ENCODE measurements at places on chromosomes 16 and 17.

GRCh38 chr17:43556292-43556691 is 10.2 kb upstream of the ETV4 start:
- DNase-seq: no peak

GRCh38 chr16:46783800-46784199 is 35.7 kb upstream of the MYLK3 start:
- DNase-seq: no peak

GRCh38 chr17:2337544-2338314 is 428 bp downstream of the SGSM2 start:
- DNase-seq: peak; percentile 65

DNA sequence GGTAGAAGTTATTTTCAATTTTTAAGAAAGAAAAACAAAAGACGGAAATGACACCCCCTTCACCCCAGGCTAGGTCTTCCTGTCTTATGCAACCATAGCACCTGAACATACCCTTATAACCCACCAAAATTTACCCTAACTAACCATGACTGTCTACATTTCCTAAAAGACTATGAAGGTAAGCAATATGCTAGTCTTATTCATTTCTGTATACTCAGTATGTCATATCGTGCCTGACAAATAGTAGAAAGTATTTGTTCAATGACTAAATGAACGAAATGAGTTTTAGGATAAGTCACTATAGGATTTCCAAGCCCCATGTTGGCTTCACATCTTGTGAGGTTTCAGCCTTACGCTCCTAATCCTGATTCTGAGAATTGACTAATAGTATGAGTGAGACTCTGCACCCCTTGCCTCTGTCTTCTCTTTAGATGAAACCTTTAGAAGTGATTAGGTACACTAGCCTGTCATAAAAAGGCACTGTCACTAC is 6.5 kb downstream of the ADAT1 start:
- DNase-seq: no peak

- no peak for DNase-seq
These were observed 154.6 kb downstream of the SEC14L1 start for GRCh38 chr17:77295241-77295853.

DNA sequence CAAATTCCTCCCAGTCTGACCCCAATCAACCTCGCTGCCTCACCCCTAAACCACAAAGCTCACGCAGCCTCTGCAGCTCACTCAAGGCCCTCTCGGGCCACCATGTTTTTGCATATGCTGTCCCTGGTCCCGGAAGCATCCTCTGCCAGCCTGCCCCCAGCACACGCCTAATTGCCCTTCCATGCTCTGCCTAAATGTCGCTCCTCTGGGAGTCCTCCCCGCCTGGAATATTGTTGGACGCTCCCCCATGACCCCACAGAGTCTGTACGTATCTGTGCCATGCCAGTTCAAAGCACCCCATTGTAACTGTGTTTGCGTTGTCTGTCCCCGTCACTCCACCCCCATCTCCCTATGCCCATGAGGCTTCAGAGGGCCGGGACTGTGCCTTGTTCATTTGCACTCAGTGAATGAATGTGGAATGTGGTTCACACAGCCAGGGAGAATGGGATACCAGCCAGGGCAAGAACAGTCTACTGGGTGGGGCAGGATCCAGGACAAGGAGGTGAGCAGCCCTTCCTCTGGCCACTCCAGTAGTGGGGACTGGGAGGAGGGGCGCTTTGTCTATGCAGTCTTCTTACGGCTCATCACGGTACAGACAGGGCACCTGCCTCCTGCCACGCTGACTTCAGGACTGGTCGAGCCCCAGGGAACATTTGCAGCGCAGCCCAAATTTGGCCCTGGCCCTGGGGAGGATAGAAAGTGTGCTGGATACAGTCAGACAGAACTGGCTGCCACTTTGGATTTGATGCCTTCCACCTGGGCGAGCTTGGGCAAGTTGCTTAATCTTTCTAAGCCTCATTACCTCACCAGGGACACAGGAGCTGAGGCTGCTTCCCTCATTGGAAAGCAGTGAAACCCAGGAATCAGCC is 48.5 kb downstream of the NOS2 start:
- DNase-seq: no peak
